Daoy (cell line): ENCODE measurements at places on chromosomes 5 and 9. TPM values are rescaled to one million over a fixed set of nuclear protein-coding genes. Genes with fewer than 3 reads are reported as not detected.

DNA sequence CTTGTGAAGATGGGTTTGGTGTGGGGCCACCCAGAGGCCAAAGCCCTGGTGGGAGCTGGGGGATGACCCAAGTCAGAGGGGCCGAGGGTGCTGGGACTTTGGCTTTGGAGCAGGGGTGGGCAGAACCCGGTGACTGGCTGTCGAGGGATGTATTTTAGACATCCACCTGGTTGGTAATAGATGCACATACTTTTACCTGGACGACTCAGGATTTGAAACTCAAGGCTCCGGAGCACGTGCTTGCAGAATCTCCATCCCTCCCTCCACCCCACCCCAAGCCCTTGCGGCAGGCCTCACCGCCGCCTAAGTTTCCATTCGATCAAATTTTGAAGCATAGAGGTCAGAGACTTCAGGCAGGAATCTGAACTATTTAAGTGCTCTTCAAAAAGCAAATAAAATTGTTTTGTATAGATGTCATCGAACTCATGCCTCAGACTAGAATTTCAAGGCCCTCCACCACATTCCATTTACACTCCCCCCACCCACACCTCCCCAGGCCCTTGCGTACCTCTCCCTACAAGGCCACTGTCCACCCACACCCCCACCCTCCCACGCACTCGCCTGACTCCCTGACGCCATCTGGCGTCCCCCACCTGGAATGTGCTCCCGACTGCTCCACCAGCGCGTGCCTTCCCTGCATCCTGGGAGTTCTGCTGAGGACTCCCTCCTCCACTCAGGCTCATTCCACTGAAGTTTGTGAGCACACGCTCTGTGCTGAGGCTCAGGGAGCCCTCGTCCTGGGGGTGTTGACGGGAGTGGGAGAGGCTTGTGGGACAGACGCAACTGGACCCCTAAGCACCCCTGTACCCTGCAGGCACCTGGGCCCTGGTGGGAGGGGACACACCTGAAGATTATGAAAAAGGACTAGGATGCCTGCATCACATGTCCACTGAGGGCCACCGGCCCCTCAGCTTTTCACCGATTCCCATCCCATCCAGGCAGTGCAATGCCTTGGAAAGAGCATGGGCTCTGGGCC is 56.4 kb upstream of the RPL26L1 start:
- peak; percentile 86 for DNase-seq

DNA sequence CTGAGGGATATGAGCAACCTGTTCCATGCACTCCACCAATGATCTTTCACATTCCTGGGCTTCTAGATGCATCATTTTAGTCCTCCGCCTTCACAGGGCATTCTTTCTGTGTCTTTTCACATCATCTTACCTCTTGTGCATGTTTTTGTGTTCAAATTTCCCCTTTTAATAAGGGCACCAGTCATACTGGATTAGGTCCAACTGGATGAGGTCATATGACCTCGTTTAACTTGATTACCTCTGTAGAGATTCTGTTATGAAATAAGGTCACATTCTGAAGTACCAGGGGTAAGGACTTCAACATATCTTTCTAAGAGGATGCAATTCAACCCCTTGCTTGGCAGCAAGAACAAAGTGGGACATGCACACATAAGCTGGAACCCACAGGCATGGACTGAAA is 335.3 kb upstream of the TLE4 start:
- DNase-seq: no peak

- DNase-seq: no peak
Measured at GRCh38 chr5:69497006-69497520, 4.5 kb downstream of the OCLN start.

DNA sequence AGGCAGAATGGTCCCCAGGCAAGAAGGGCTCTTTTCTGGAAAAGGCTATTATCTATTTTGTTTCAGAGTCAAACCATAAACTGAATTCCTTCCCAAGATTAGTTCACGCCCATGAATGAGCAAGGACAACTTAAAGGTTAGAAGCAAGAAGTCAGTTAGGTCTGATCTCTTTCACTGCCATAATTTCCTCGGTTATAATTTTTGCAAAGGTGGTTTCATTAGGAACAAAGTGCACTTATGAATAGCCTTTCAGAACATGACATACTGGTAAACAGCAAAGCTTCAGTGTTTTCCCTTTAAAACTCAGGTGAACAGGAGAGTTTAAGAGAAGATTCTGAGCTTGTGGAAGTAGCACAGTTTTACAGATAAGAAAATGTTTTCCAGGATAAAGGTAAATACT is 177.9 kb downstream of the GDNF start:
- DNase-seq: no peak

DNA sequence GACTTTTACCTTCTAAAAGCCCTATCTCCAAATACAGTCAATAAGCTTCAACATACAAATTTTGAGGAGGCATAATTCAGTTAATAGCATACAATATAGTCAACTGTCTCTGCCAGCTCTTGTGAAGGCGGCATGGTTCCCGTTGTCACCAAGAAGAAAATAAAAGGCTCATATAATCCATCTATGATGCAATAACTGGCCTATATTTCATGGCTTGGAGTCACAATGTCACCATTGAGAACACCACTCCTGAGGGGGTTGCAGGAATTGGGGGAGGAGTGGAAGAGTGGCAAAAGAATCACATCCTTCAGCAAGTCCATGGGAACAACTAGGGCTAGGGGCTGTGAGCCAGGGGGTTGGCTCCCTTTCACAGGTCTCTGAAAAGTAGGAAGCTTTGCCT is 16.0 kb upstream of the ASTN2 start:
- no peak for DNase-seq

DNA sequence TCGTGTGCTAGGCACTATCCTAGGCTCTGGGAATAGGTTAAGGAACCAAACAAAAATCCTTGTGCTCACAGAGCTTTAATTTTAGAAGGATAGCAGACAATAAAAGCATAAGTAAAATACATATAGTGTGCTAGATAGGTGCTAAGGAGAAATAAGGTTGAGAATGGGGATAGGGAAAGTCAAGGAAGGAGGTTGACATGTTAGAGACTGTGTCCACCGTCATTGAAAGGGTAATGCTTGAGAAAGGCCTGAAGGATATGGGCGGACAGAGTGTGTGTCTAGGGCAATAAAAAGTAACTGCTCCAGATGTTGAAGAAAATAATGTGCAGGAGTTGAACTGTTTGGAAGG is 482 bp upstream of the TDRD7 start:
- no peak for DNase-seq

DNA sequence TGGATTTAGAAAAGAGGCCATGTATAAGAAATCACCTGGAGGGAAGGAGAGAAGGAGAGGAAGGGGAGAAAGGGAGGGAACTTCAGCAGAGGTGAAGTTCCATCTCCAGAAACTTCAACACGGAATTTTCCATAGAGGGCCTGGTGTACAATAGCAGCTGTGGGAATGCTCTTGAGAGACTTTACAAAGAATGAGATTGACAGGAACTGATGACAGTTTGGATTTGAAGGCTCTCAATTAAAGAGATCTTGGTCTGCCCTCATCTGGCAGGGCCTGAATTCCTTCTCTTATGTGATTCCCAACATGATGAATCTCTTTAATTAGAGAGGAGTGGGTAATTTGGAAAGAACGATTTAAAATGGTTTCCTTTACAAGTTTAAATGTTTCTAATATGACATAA is 143.5 kb downstream of the MLLT3 start:
- no peak for DNase-seq

DNA sequence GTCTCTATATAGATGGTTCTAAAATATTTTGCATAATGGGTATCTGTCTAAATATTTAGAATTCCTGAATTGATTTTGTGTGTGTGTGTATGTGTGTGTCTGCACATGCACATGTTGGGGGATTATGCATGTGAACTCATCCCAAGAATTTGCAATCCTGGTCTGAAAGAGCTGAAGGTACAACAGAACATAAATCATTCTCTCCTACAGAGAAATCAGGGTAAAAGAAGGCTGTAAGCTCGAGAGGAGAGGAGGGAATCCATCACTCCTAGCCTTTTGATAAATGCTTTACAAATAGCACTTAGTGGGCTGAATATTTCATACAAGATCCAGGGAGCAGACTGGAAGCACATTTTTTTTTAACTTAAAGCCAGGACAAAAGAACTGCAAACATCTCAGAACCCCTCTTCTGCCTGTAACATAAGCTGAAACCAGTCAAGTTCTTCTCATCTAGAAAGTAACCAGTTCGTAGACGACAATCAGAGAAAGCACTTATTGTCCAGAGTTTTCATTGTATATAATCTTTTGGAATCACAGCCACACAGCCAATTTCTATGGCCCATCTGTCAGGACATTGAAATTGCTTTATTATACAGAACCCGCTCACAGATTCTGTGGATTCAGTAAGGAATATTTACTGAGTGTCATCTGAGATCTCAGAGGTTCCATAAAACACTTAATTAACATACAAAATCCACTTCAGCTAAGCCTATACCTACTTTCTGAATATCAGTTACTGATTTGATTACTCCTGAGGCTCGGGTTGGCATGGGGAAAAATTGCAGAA is 541.4 kb upstream of the ZNF462 start:
- no peak for DNase-seq

DNA sequence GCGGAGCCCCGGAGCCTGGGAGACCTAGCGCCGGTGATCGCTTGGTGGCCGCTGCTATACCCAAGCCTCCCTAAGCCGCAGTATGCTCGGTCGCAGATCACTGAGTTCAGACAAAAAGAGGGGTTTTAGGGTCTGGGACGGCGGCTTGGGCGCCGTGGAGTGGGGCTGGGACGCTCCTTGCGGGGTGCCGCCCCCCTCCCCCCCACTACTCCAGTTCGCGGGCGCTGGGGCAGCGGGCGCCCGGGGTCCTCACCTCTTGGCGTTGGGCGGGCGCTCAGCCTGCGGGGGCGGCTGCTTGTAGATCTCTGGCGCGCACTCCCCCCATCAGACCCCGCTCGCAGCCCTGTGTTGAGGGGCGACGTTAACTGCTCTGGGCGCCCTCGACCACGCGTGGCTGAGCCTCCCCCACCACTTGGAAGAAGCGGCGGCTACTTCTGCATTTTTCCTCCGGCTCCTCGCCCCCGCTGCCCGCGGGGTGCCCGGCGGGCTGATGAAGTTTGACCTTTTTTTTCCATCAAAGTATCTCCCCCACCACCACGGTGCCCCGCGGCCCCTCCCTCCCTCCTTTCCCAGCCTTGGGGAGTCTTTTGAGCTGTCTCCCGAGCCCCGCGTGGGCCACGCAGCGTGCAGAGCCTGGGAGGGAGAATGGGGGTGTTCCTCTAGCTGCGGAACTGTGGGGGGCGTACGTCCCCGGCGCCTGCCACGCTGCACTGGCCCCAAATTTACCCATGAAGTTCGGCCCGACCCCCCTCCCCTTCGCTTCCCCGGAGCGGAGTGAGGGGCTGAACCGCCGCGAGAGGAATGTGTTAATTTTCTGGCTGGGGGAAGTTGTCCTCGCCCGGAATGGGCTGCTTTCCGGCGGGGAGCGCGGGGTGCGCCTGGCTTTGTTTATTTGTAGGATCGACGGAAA is 1.2 kb downstream of the CXXC5 start:
- peak; percentile 54 for DNase-seq

DNA sequence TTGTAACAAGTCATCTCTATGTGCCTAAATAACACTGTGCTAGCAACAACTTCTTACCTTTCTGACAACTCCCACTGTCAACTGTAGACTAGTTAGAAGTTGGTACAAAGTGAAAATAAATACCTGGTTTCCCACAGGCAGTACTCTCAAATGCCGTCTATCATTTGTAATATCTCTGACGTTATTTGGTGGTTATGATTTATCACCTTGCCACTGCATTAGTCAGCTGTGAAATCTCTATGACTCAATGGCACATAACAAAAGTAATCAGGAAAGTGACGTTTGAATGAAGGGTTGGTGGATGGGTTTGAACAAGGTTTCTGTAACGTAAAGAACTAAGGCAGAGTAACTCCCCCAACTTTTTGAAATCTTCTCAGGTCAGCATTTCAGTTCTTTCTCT is 592.3 kb downstream of the MAT2B start:
- no peak for DNase-seq

The GPSM1 gene
- total RNA-seq: 15.8 and 23.4 TPM in 2 replicates

The TRPM6 gene
- 0.03 and 0.11 TPM in 2 replicates for total RNA-seq

The SLC36A3 gene
- not detected in 2 replicates for total RNA-seq
